ENCODE measurements at places on chromosomes 16 and 17. TPM values are rescaled to one million over a fixed set of nuclear protein-coding genes. Genes with fewer than 3 reads are reported as not detected.

The PPP1R27 gene
- not detected for total RNA-seq

The C16orf92 gene
- total RNA-seq, result not detected

The GOT2 gene
- 97.1 TPM for total RNA-seq

The KCNH6 gene
- total RNA-seq, result not detected

The HOXB2 gene
- 20.8 TPM for total RNA-seq

The HBA2 gene
- total RNA-seq, result not detected

The MSLN gene
- 0.86 TPM for total RNA-seq

All from myometrial cell (primary cell).